ENCODE measurements at places on chromosomes 5 and 9. TPM values are rescaled to one million over a fixed set of nuclear protein-coding genes. Genes with fewer than 3 reads are reported as not detected.

- no peaks in the 10 kb centered on the region for H3K27me3 ChIP-seq
- no peaks in the 10 kb centered on the region for H3K4me1 ChIP-seq
- H3K36me3 ChIP-seq = peaks cover 5% of the 10 kb centered on the region
- DNase-seq = no peak
- no peak overlapping the region for H3K4me3 ChIP-seq
Observed at GRCh38 chr9:133370685-133371084, 5.2 kb downstream of the SURF4 start.

GRCh38 chr5:150578781-150579461 is 61.5 kb upstream of the SYNPO start:
- no peaks in the 10 kb centered on the region for H3K36me3 ChIP-seq
- H3K4me1 ChIP-seq = no peaks in the 10 kb centered on the region
- no peak overlapping the region for H3K4me3 ChIP-seq
- no peaks in the 10 kb centered on the region for H3K27me3 ChIP-seq
- H3K27ac ChIP-seq = no peak overlapping the region
- DNase-seq = no peak

- peak overlapping the region; percentile 88 for H3K4me3 ChIP-seq
- no peak for DNase-seq
- H3K27me3 ChIP-seq = peaks cover 15% of the 10 kb centered on the region
- peaks cover 4% of the 10 kb centered on the region for H3K4me1 ChIP-seq
- no peak overlapping the region for H3K27ac ChIP-seq
- peaks cover 11% of the 10 kb centered on the region for H3K36me3 ChIP-seq
Observed at GRCh38 chr5:115170134-115170928, 623 bp upstream of the TRIM36 start.

- no peak overlapping the region for H3K4me3 ChIP-seq
- H3K27me3 ChIP-seq = no peaks in the 10 kb centered on the region
- H3K27ac ChIP-seq = no peak overlapping the region
- no peak for DNase-seq
- no peaks in the 10 kb centered on the region for H3K36me3 ChIP-seq
Observed at GRCh38 chr5:135235551-135236227, 163.3 kb downstream of the MACROH2A1 start.

DNA sequence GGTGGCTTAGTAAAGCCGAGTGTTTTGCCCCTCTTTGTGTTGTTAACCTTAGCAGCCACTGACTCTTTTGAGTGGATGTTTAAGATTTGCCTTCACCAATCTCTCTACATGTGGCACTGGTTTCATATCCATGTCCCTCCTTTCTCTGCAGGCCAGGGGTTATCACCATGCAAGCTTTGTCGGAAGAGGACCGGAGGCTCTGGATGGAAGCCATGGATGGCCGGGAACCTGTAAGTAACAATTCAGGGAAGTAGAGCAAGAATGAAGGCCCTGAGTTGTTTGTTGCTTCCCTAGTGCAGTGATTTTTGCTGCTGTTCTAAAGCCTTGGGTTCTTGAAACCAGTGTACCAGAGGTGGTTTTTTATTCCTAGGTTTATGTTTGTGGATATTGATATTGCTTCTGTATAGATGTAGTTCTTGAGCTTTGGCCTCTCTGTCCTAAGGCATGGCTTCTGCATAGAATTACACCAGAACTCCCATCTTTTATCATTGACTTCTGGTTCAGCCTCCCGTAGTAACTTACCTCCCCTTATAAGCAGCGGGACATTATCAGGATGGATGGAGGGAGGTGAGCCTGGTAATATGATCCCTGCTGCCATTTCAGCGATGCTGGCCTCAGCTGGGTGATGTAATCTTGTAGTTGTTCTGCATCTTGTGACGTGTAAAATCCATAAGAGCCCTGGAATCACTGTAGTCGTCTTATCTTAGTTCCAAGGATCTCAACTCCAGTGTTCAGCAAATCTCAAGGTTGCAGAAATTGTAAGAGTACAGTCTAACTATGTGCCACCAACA is 161.9 kb downstream of the ARHGAP26 start:
- H3K4me3 ChIP-seq = no peak overlapping the region
- H3K36me3 ChIP-seq = no peaks in the 10 kb centered on the region
- 0 out of 2 replicates have a peak overlapping the region, but pooled peaks have one; percentile 9 for H3K27ac ChIP-seq
- H3K27me3 ChIP-seq = no peaks in the 10 kb centered on the region
- no peak for DNase-seq

- DNase-seq = no peak
- H3K4me3 ChIP-seq = no peak overlapping the region
- H3K27ac ChIP-seq = no peak overlapping the region
- H3K27me3 ChIP-seq = no peaks in the 10 kb centered on the region
Observed at GRCh38 chr5:110840347-110840960, 101.6 kb downstream of the SLC25A46 start.

- peaks cover 1% of the 10 kb centered on the region for H3K4me1 ChIP-seq
- DNase-seq = no peak
- no peaks in the 10 kb centered on the region for H3K36me3 ChIP-seq
- no peaks in the 10 kb centered on the region for H3K27me3 ChIP-seq
Observed at GRCh38 chr9:86721843-86722705, 225.2 kb downstream of the GAS1 start.

GRCh38 chr5:144087576-144087975 is 82.9 kb downstream of the YIPF5 start:
- DNase-seq = no peak
- no peak overlapping the region for H3K27ac ChIP-seq
- no peak overlapping the region for H3K4me3 ChIP-seq

GRCh38 chr9:31597977-31598376 is 786.5 kb upstream of the ACO1 start:
- no peaks in the 10 kb centered on the region for H3K27me3 ChIP-seq
- H3K4me1 ChIP-seq = no peaks in the 10 kb centered on the region
- H3K4me3 ChIP-seq = no peak overlapping the region
- no peaks in the 10 kb centered on the region for H3K36me3 ChIP-seq
- H3K27ac ChIP-seq = no peak overlapping the region

- no peak overlapping the region for H3K4me3 ChIP-seq
- no peak overlapping the region for H3K27ac ChIP-seq
- H3K4me1 ChIP-seq = peaks cover 6% of the 10 kb centered on the region
- H3K27me3 ChIP-seq = peaks cover 29% of the 10 kb centered on the region
- no peak for DNase-seq
Observed at GRCh38 chr5:132808866-132809265, 4.2 kb upstream of the SOWAHA start.

- no peak overlapping the region for H3K4me3 ChIP-seq
- no peaks in the 10 kb centered on the region for H3K27me3 ChIP-seq
- H3K4me1 ChIP-seq = peaks cover 14% of the 10 kb centered on the region
- no peaks in the 10 kb centered on the region for H3K36me3 ChIP-seq
- no peak for DNase-seq
- H3K27ac ChIP-seq = no peak overlapping the region
Observed at GRCh38 chr5:142797420-142797819, 27.2 kb downstream of the ARHGAP26 start.

- no peak overlapping the region for H3K4me3 ChIP-seq
- DNase-seq = no peak
- no peaks in the 10 kb centered on the region for H3K4me1 ChIP-seq
- H3K36me3 ChIP-seq = no peaks in the 10 kb centered on the region
- H3K27me3 ChIP-seq = no peaks in the 10 kb centered on the region
Observed at GRCh38 chr9:120918931-120919842, 7.4 kb downstream of the TRAF1 start.

The NDUFS4 gene
- 74.6 TPM for polyA plus RNA-seq

The KIAA0825 gene
- polyA plus RNA-seq = 0.60 TPM

GRCh38 chr9:132408521-132408920 is 1.5 kb upstream of the CFAP77 start:
- H3K27me3 ChIP-seq = peaks cover 11% of the 10 kb centered on the region
- H3K36me3 ChIP-seq = no peaks in the 10 kb centered on the region
- no peaks in the 10 kb centered on the region for H3K4me1 ChIP-seq
- no peak overlapping the region for H3K27ac ChIP-seq
- DNase-seq = no peak

DNA sequence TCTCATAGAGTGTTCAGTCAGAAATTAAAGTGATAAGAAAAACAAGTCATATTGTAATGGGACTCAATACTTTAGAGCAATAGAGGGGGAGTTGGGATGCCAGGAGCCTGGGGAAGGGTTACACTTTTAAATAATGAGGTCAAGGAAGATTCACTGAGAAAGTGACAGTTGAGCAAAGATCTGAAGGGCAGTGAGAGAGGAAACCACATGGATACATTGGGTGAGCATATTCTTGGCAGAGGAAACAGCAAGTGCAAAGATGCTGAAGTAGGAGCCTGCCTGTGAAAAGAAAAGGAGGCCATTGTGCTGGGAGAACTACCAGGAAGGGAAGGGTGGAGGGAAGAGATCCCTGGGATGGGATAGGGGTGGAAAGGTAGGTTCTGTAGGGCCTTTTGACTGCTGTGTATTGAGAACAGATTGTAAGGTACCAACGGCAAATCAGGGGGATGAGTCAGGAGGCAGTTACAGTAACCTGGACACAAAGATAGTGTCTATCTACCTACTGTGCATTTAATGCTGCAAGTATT is 79.4 kb downstream of the PAM start:
- no peak overlapping the region for H3K27ac ChIP-seq
- H3K36me3 ChIP-seq = no peaks in the 10 kb centered on the region
- H3K4me3 ChIP-seq = no peak overlapping the region
- no peak for DNase-seq

DNA sequence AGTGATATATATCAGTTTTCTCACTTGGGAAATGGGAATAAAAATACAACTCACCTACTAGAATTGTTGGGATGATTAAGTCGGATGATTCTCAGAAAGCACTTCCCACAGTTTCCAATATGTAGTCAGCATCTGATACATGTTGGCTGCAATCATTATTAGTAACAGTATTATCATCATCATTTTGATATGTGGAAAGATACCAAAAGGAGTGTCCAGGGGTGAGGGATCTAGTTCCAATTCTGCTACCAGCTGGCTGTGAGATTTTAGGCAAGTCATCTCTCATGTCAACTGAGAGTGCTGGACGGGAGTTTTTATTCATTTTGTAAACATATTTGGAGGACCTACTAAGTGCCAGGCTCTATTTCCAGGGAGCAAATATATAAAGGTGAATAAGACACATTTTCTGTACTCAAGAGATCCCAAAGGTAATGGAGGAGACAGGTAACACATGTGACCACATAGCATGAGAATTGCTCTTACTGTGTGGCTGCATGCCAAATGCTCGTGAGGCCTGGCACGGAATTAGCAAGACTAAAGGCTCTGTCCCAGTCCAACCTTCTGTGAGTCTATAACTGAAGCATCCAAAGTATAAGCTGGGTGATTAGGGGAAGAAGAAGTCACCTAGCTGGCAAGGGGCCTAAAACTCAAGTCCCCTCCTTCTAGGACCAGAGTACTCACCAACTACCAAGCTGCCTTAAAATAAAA is 83.0 kb downstream of the GRIA1 start:
- no peaks in the 10 kb centered on the region for H3K27me3 ChIP-seq
- no peaks in the 10 kb centered on the region for H3K4me1 ChIP-seq
- no peaks in the 10 kb centered on the region for H3K36me3 ChIP-seq
- no peak overlapping the region for H3K27ac ChIP-seq
- no peak overlapping the region for H3K4me3 ChIP-seq

The DENND1A gene
- polyA plus RNA-seq = 33.9 TPM

The MYOT gene
- not detected for polyA plus RNA-seq

The GPR150 gene
- 0.27 TPM for polyA plus RNA-seq

DNA sequence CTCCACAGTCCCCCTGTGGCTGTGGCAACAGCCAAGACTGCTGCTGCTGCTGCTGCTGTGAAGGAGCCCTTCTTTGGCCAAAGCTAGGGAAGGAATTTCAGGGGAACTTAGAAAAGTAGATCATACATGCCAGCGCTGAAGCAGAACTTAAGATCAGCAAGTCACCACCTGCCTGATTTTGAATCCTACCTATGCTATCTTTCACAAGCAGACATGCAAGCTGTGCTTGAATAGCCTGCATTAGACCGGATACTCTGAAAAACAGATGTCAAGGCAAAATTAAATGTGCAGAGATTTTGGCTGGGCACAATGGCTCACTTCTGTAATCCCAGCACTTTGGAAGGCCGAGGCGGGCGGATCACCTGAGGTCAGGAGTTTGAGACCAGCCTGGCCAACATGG is 99.3 kb upstream of the ZNF366 start:
- no peaks in the 10 kb centered on the region for H3K36me3 ChIP-seq
- DNase-seq = no peak
- no peak overlapping the region for H3K27ac ChIP-seq
- H3K4me1 ChIP-seq = no peaks in the 10 kb centered on the region
- no peaks in the 10 kb centered on the region for H3K27me3 ChIP-seq

DNA sequence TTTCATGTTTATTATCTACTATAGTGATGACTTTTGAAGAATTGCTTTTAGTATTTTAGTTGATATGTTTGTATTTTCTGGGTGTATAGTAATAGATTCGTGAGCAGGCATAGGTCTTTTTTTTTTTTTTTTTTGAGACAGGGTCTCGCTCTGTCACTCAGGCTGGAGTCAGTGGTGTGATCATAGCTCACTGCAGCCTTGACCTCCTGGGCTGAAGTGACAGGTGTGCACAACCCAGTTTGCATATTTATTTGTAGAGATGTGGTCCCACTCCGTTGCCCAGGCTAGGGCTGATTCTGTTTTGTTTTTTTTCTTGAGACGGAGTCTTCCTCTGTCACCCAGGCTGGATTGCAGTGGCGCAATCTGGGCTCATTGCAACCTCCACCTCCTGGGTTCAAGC is 11.9 kb downstream of the ERBIN start:
- DNase-seq = no peak
- H3K36me3 ChIP-seq = no peaks in the 10 kb centered on the region

- H3K4me1 ChIP-seq = no peaks in the 10 kb centered on the region
- DNase-seq = peak; percentile 58
- no peak overlapping the region for H3K4me3 ChIP-seq
- no peak overlapping the region for H3K27ac ChIP-seq
Observed at GRCh38 chr9:109182940-109183798, 16.1 kb upstream of the FRRS1L start.

DNA sequence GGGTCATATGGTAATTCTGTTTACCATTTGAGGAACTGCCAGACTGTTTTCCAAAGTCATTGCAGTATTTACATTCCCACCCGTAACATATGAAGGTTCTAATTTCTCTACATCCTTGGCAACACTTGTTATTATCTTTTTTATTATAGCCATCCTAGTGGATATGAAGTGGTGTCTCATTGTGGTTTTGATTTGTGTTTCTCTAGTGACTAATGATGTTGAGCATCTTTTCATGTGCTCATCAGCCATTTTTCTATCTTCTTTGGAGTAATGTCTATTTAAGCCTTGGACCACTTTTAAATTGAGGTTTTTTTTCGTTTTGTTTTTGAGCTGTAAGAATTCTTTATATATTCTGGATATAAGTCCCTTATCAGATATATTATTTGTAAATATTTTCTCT is 132.8 kb upstream of the RUSC2 start:
- no peaks in the 10 kb centered on the region for H3K36me3 ChIP-seq
- H3K27me3 ChIP-seq = no peaks in the 10 kb centered on the region
- no peak overlapping the region for H3K27ac ChIP-seq
- DNase-seq = no peak

- no peak overlapping the region for H3K4me3 ChIP-seq
- no peaks in the 10 kb centered on the region for H3K36me3 ChIP-seq
- no peak for DNase-seq
- H3K27me3 ChIP-seq = no peaks in the 10 kb centered on the region
- no peak overlapping the region for H3K27ac ChIP-seq
Observed at GRCh38 chr9:30035761-30036160, 2348.7 kb upstream of the ACO1 start.

The APBA1 gene
- polyA plus RNA-seq = 0.39 TPM

The ESM1 gene
- polyA plus RNA-seq = not detected

The SPATA31C1 gene
- polyA plus RNA-seq = 0.19 TPM

The ACOT12 gene
- 0.29 TPM for polyA plus RNA-seq

The NPR3 gene
- polyA plus RNA-seq = not detected
